ENCODE measurements at places on chromosomes 5 and 9.

- DNase-seq = no peak
These were observed 245.4 kb downstream of the DENND1A start for GRCh38 chr9:123684393-123685149.

DNA sequence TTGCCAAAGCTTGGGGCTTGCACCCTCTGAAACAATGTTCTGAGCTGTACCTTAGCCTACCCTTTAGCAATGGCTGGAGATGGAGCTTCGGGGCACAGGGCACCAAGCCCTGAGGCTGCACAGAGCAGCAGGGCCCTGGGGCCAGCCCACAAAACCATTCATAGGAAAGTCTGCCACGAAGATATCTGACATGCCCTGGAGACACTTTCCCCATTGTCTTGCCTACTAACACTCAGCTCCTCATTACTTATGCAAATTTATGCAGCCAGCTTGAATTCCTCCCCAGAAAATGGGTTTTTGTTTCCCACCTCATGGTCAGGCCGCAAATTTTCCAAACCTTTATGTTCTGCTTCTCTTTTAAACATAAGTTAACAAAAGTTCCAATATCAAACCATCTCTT is 105.7 kb downstream of the DTWD2 start:
- DNase-seq = no peak

DNA sequence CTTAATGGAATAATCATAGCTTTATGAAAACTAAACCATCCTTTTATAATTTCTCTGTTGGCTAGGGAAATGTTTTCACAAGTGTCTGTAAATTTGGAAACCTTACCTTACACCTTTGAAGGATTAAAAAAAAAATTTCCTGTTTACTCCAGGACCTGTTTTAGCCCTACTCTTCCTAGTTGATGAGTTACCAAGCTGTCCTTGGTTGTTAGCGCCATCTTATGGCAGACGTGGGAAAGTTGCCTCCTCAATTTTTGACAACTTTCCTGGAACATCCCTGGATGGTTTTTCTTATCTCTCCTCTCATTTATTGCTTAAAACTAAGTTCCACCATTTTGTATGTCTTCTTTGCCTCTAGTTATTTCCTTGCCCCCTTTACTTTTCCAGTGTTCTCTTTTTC is 25.7 kb downstream of the ZSWIM6 start:
- DNase-seq = no peak

GRCh38 chr5:38462976-38463633 is 93.3 kb downstream of the LIFR start:
- DNase-seq = no peak
